ENCODE measurements at places on chromosomes 7 and 10. TPM values are rescaled to one million over a fixed set of nuclear protein-coding genes. Genes with fewer than 3 reads are reported as not detected.

DNA sequence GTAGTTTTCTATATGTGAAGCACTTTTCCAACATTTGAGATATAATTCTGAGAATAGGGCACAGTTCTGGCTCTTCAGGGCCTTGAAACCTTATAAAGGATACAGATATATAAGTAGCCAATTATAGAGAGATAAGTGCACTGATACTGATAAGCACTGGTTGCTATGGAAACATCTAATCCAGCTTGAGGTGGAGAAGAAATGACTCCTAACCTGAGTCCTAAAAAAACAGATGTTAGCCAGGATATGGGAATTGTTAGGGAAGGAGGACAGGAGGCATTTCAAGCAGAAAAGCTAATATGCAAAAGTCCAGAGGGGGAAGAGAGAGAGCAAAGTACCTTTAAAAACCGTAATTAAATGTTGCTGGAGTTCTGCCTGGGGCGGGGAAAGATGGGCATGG is 30.8 kb downstream of the STRIP2 start:
- no peaks in the 10 kb centered on the region for H3K4me1 ChIP-seq
- no peaks in the 10 kb centered on the region for H3K27me3 ChIP-seq
- no peak for DNase-seq
- no peak overlapping the region for H3K27ac ChIP-seq
- peaks cover 23% of the 10 kb centered on the region for H3K36me3 ChIP-seq

DNA sequence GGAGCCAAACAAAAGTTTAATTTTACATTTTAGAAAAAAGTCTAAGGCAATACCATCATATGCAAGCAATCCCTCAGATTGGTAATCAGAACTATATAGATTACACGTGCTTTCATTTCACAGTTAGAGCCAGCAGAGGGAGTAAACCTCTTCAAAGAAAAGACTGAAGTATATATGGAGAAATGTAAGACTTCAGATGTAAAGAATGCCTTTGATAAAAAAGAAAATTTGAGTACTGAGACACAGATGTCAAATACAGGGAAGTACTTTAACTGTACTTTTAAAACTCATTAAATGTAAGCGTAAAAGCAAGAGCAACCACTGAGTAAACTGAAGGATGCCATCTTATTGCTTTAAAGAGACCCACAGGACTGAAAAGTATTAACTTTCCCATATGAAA is 101.4 kb upstream of the FAM133B start:
- no peak overlapping the region for H3K4me3 ChIP-seq
- peak overlapping the region; percentile 48 for H3K27ac ChIP-seq
- H3K36me3 ChIP-seq = peaks cover 33% of the 10 kb centered on the region
- H3K4me1 ChIP-seq = peaks cover 30% of the 10 kb centered on the region
- H3K27me3 ChIP-seq = no peaks in the 10 kb centered on the region

The WASHC2C gene
- total RNA-seq = 21.6 TPM

The DYDC2 gene
- not detected for total RNA-seq

The CCDC172 gene
- not detected for total RNA-seq

Data from SJSA1 (cell line).